Fibroblast of villous mesenchyme (primary cell): ENCODE measurements at places on chromosomes 11 and 22. TPM values are rescaled to one million over a fixed set of nuclear protein-coding genes. Genes with fewer than 3 reads are reported as not detected.

Gene MS4A3
- not detected in 2 replicates for total RNA-seq

Gene SLC22A6
- total RNA-seq, result not detected in 2 replicates

Gene PATE2
- 0.32 TPM in 1 of 2 replicates, not detected in the other for total RNA-seq

Gene OR8G1
- under 0.01 TPM in 1 of 2 replicates, not detected in the other for total RNA-seq

Gene GPR83
- total RNA-seq, result under 0.01 TPM in 1 of 2 replicates, not detected in the other

Gene OR8B12
- not detected in 2 replicates for total RNA-seq

Gene FDXACB1
- 2.3 and 4.3 TPM in 2 replicates for total RNA-seq
